Astrocyte of the spinal cord (primary cell): ENCODE measurements at places on chromosomes 4 and X.
A peak's percentile ranks its signal among the peaks of the same experiment; 100 is the strongest.

DNA sequence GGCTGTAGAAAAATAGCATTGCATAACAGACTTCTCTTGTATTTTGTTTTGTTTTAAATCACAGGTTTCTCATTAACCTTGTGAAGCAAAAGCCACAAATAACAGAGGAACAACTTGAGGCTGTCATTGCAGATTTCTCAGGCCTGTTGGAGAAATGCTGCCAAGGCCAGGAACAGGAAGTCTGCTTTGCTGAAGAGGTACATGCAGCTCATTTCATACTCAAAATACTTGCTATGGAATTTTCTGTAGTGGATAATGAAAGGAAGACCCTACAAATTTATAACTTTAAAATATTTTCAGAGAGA lies 17.6 kb downstream of the AFP start:
- DNase-seq, result no peak

DNA sequence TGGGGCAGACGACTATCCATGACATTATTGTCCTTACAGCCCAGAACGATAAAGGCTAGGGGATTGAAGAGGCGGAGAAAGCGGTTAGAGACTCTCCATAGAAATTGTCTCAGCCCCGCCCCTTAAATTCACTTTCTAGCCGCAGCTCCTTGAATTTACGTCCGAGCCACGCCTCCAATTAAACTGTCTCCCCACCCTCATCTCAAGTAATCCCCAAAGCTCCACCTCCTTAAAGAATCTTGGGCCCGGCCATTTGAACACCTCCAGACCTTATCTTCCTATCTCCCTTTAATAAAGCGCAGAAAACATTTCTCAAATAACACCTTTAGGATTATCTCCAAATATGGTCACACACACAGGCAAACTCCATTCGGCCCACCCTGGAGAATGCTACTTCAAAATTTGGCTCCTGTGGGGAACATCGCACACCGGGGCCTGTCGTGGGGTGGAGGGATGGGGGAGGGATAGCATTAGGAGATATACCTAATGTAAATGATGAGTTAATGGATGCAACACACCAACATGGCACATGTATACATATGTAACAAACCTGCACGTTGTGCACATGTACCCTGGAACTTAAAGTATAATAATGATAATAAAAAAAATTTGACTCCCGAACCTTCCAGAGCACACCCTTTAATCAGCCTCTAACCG lies 7.2 kb upstream of the MAGIX start:
- DNase-seq, result peak; percentile 80

GRCh38 chr4:88212253-88212561 lies 53.8 kb upstream of the ABCG2 start:
- DNase-seq, result no peak

DNA sequence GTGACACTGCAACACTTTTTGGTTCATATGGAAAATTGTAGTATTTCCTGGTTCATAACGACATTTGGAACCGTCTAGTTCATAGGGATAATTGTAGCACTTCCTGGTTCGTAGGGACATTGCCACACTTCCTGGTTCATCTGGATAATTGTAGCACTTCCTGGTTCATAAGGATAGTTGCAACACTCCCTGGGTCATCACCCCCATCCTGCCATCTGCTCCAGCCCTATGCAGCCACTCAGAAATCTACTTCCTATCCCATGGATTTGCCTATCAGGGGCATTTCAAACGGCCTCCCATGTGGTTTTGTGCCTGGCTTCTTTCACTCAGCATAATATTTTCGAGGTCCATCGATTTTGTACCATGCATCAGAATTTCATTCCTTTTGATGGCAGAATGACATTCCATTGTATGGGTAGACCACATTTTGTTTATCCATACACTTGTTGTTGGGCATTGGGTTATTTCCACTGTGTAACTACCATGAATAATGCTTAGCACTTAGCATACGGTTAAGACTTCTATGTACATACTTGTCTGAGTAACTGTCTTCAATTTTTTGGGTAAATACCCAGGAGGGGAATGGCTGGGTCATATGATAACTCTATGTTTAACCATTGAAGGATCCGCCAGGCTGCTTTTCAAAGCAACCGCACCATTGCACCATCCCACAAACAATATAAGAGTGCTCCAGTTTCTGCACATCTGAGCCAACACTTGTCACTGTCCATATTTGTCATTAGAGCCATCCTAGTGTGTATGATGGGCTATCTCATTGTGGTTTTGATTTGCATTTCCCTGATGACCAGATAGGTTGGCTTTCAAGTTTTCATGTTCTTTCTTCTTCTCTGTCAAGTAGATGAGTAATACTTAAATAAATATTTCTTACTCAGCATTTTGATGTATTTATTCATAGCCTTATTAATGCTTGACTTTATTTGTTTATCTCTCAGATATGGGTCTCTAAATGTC lies 58.3 kb upstream of the CD99 start:
- DNase-seq, result no peak

- peak; percentile 90 for DNase-seq
These were observed 223.7 kb downstream of the COL25A1 start for GRCh38 chr4:109078724-109079123.

GRCh38 chrX:109889289-109890006 lies 113.5 kb upstream of the TMEM164 start:
- peak; percentile 16 for DNase-seq

DNA sequence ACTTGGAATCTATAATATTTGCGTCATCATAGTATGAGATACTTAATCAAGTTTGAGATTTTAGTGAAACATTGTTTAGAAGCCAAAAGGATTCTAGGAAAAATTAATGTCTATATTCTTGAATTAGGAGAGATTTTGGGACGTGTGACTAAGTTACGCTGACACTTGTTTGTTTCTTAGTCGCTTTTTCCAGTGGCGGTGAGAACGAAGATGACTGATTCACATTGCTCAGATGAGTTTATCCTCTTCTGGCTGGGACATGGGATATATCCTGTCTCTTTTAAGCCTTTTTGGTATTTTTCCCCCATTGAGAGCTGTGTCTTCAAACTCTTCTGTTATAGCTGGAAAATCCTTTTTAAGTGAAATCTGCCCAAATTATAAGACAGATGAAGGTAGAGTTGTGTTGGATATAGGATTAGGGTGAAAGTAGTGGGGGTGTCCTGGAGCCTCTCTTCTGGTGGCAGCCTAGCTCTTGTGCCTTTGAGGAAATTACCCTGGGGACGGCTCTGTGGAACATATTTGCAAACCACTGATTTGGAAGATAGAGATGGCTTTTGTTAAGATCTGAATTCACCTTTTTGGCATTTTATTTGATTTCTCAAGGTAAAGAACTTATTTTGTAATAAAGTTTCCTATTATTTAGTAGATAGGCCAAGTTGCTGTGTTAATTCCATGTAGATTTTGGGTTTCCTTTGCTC lies 49.7 kb downstream of the HTT start:
- no peak for DNase-seq

- no peak for DNase-seq
These were observed 162.6 kb upstream of the FAM47A start for GRCh38 chrX:34294665-34295064.

DNA sequence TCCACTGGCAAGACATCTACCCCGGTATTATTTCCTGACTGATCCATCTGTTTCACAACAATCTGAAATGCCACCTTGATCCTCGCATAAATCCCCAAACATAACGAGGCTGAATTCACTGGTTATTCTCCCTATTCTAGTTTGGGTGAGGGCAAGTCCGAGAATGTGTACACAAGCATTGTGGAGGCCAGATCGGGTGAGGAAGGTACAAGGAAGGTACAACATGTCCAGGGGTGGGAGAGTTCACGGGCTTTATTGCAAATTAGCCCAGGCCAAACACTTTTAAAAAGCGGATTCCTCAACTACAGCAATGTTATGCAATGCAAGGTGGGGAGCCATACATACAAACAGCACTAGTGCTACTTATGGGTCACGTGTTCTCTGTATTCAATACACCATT lies 82.0 kb upstream of the STS start:
- DNase-seq, result no peak

DNA sequence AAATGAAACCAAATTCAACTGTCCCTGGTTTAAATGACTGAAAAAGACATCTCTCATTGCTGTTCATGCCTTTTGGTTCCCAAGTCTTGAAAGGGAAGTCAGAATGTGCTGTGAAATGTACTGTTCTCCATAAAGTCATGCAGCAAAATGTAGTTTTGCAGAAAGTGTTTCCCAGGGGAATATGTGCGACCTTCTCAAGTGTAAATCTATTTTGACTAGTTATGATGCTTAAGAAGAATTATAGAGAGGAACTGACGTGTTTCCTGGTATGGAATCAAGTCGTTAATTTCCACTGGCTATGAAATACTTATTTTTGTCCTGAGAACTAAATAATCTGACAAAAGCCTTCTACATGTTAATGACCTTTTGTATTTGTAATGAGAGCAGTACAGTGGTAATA lies 223.1 kb downstream of the CLCN4 start:
- no peak for DNase-seq

DNA sequence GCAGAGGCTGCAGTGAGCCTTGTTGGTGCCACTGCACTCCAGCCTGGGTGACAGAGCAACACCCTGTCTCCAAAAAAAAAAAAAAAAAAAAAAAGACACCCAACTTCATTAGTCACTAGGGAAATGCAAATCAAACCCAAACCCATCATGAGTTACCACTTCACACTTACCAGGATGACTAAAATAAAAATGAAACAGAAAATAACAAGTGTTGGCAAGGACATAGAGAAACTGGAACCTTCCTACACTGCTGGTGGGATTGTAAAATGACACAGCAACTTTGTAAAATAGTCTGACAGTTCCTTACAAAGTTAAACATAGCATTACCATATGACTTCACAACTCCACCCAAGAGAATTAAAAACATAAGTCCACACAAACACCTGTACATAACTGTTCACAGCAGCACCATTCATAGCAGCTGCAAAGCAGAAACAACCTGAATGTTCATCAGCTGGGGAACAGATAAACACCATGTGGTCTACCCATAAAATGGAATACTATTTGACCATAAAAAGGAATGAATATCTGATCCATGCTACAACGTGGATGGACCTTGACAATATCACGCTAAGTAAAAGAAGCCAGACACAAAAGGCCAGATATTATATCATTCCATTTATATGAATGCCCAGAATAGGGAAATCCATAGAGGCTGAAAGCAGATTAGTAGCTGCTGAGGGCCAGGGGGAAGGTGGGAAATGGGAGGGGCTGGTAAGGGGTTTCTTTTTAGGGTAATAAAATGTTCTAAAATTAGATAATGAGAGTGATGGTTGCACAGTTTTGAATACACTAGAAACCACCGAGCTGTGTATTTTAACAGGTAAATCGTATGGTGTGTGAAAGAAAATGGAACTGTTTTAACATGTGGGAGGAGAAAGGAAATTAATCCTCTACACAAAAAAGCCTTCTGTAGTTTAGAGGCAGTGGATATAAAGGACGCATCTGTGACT lies 18.3 kb downstream of the CD99L2 start:
- no peak for DNase-seq

DNA sequence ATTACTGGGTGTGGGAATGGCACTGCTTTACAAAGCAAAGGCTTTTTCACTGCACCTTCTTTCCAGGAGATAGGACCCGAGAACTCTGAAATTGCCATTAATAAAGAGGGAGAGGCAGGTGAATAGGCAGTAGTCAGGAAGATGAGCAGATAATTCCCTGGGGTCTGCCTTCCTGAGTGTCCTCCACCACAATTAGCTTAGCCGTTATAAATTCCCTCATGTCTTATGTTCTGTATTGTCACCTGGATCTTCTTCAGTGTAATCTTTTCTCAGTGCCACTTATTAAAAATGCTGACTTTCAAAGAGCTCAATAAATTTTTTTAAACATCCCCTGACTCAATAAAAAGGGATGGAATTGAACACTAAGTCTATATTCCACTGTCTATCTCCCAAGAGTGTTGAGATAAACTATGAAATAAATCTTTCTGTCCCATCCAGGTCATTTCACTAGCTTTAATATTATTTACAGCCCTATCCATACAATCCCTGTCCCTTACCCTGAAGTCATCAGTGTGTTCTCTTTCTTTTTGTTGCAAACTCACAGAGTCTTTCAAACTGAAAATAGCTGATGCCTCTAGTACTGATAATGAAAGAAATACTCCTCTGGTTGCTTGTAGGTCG lies 272.2 kb upstream of the NRK start:
- no peak for DNase-seq

DNA sequence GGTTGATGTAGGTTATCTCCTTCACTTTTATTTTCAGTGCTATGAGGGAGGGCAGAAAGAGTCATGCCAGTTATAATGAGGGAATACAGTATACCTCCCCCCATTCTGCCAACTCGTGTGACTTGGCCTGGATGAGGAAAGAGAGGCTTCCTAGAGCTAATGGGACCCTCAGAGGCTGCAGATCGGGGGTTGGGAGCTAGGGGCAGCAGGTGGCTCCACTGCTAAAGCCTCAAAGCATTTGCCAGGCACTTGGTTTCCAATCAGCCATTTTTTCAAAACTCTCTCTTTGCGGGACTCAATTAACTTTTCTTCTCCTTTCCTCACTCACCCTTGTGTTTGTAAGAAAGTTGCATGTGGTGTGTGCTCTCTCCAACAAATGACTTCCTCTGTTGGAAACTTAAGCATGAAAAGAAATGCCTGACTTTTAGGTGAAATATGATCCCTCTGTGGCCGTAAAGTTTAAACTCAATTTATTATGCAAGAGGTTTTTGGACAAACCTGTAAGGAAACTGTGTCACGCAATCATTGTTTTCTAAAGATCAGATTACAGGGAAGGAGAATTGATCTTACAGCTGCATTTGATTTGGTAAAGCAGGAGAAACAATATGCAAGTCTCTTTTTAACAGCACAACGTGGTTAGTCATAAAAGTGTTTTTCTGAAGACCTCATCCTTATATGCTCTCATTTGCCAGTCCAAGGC lies 7.0 kb downstream of the SFRP2 start:
- peak; percentile 63 for DNase-seq

GRCh38 chrX:102669526-102669925 lies 18.2 kb downstream of the GPRASP1 start:
- DNase-seq, result peak; percentile 40

DNA sequence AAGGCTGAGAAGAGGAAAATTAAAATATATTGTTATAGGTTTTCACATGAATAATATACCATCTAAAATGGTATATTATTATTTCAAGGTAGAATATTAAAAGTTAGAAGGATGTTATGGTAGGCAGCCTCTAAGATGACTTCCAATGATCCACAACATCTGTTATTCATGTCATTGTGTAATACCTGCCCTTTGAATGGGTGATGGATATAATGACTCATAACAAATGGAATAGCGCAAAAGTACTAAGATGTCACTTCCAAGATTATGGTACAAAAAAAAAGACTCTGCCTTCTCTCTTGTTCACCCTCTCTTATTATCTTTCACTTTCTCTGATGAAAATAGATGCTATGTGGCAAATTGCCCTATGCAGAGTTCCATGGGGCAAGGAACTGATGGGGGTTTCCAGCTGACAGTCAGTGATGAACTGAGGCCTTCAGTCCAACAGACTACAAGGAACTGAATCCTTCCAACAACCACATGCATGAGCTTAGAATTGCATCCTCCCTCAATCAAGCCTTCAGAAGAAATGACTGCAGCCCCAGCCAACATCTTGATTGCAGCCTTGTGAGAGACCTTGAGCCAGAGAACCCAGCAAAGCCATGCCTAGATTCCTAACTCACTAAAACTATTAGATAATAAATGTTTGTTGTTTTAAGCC lies 57.7 kb downstream of the HS6ST2 start:
- no peak for DNase-seq
